Ovary (tissue), 10 donors: ENCODE measurements at places on chromosomes 7 and 10.

DNA sequence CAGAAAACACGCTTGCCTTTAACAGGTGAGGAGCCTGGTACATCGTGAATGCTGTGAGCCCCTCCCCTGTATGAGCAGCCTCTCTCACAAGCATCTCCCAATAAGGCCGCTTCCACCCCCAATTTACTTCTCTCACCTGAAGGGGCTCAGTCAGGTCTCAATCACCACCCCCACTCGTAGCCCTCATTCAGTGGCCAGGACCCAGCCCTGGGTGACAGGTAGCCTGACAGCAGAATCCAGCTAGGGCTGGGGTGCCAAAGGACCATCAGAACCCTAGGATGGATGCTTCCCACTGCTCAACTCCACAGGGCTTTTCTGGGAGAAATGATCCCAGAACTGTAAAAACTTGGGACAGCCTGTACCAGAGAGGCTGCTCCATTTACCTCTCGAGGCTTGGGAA lies 6.4 kb upstream of the NDST2 start:
- no peak for DNase-seq

GRCh38 chr10:15084502-15084922 lies 4.1 kb downstream of the ACBD7 start:
- peak; percentile 48 for DNase-seq

DNA sequence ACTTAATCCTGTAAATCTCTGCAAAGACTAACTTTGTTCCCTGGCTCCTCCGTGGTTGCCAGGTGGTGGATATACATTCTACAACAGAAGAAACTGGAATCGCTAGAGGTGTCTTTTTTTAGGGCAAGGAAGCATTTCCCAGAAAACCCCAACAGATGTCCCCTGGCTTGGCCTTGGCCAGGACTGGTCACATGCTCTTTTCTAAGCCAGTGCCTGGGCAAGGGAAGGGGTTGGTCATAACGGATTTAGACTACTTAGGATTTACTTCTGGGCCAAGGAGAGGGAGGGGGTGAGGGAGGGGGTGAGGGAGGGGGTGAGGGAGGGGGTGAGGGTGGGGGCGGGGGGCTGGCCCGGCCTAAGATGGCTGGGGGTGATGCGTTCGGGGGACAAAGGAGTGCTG lies 105.7 kb downstream of the SNX10 start:
- no peak for DNase-seq

- DNase-seq = no peak
Observed at GRCh38 chr10:91319336-91319735, 90.8 kb upstream of the HECTD2 start.

GRCh38 chr7:66344166-66344565 lies 139.0 kb downstream of the TPST1 start:
- DNase-seq = no peak

DNA sequence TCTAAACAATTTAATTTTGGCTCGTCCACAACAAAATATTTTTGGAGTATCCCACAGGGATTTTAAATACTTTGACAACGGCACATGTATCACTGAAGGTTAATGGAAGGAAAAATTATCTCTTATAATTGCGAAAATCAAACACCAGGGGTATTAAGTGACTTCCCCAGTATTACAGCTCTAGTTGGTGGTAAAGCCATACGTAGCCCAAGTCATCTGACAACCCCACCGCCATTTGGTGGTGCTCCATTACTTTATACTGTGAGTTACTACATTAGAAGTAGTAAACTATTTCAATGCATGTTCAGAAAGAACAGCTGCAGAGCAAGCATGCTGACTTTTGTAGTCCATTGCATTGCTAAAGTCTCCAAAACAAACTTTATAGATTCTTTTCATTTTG lies 179.7 kb downstream of the HGF start:
- no peak for DNase-seq

GRCh38 chr10:71339796-71340589 lies 20.9 kb downstream of the SLC29A3 start:
- no peak for DNase-seq

- DNase-seq = no peak
Observed at GRCh38 chr7:85749696-85750453, 563.0 kb upstream of the SEMA3D start.

DNA sequence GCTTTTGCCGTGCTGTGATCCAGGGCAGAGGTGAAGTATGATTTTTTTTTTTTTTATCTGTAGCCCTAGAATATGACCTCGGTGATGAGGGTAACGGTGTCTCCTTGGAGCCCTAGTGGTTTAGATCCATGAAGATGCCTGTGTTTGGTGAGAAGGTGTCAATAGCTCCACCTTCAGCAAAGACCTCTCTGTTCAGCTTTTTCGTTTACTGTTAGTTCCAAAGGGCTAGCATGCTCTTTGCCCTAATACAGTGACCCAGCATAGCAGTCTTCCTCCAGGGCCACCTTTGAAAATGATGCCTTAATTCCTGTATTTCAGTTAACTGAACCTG lies 746 bp upstream of the MRPS16 start:
- no peak for DNase-seq

GRCh38 chr10:99605351-99605750 lies 14.9 kb downstream of the SLC25A28 start:
- DNase-seq = no peak

DNA sequence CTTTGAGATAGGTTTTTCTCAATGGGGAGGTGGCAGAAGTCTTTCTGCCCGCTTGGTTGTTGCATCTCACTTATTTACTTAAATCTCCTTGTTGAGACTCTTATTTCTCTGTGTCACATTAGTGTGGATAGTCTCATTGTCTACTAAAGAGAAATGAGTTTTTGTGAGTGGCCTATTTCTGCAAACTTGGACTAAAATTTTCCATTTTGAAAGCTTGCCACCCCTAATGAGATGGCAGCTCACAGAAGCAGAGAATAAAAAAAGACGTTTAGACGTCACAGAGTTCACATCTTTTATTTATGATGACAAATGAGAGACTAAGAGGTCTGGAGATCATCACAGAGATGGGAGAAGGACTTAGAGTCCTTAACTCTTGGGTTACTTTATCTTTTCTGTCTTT lies 262.7 kb upstream of the PHYHIPL start:
- DNase-seq = no peak

DNA sequence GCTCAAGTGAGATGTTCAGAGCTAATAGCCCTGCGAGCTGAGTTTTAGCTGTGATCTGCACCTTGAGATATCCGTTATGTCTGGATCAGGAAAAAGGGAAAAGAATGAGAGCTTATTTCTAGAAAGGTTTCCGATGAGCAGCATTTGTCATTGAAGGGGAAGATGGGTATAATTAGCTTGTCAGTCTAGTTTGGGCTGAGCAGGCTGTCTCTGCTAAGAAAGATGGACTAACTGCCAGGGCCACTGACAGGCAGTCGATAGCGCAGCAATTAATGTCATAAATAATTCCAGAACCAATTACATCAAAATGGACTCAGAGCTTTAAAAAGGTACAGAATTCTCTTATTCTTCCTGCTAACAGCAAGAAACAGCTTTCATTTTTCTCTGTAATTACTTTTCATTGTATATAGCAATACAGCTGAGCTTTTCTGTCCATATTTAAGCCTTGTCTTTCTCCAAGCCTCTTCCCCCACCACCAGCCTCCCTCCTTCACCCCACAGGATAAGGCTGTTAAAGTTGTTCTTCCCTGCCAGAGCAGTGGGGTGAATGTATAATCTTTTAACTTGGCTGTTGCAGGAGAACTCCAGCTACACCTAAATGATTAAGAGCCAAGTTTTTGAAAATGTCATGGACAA lies 1006.5 kb downstream of the KCNMA1 start:
- DNase-seq = no peak

- DNase-seq = no peak
Observed at GRCh38 chr7:113812591-113813255, 106.1 kb downstream of the PPP1R3A start.

DNA sequence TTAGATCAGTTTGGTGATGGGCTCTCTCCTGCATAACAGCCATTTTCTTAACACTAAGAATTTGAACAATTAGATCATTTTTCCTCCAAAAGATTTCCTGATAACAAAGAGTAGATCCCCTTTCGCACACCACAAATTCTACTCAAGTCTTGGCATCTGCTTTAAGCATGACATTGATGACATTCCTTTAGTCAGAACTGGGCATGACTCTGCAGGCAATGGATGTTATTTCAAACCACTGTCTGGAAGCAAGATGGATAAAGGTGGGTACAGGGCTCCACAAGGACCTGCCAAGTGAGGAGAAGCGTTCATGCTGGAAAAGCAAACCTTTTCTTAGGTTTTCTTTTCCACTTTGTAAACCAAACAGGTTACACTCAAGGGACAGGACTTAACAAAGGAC lies 123.5 kb downstream of the GLCCI1 start:
- DNase-seq = no peak

- no peak for DNase-seq
Observed at GRCh38 chr7:37945336-37945735, 24.9 kb downstream of the EPDR1 start.

GRCh38 chr10:112966194-112966855 lies 16.3 kb downstream of the TCF7L2 start:
- DNase-seq = no peak

DNA sequence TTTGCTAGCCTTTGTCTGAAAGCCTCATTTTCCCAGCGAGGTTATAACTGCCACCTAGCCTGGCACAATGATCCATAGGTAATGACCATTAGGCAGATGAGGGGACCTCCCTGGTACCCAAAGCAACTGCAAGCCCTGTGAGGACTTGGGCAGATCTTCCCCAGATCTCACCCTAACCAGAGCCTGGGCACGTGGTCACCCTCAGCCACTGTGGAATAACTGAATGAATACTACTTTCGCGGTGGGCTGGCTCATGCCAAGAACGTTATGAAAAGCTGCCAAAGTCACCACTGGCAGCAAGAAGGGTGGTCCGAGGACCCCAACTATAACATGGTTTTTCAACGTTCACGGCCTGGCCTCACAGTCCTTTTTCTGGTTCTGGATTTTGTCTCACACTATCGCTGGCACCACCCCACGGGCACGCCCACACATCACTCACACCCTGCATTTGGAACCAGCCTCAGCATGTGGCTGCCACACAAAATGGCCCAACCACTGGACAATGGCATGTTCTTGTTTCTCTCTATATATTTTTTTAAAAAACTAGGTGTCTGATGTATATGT lies 3.4 kb downstream of the PRKAG2 start:
- DNase-seq = peak; percentile 56

GRCh38 chr7:119967221-119967620 lies 305.8 kb upstream of the KCND2 start:
- no peak for DNase-seq

DNA sequence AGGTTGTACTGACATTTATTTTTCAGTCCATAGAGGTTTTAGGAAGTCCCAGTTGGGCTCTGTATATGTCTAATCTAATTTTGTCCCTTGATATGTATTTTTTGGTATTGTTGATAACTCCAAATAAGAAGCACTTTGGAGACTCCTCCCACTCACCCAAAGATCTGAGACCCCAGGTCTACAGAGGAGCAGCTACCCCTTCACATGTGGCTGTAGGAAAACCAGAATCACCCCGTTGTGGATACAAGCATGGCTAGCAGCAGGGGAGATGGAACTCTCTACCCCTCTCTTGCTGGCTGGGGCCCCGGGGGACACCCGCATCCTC lies 9.4 kb downstream of the HHEX start:
- DNase-seq = no peak

DNA sequence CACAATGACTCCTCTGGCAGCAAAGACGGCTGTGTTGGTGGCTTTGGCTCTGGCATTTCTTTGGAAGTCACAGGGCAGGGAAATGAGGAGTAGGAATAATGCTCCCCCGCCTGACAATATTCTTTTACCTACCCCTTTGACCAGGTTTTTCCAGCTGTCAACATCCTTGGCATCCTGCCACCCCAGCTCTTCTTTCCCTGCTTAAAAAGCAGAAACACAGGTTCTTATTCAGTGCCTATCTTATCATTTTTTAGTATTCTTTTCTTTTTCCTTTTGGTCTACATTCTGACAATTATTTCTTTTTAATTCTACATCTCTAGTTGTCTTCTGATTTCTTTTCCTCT lies 97.7 kb downstream of the CREB5 start:
- DNase-seq = no peak

- DNase-seq = peak; percentile 30
Observed at GRCh38 chr10:27701938-27702537, 43.6 kb downstream of the MKX start.

DNA sequence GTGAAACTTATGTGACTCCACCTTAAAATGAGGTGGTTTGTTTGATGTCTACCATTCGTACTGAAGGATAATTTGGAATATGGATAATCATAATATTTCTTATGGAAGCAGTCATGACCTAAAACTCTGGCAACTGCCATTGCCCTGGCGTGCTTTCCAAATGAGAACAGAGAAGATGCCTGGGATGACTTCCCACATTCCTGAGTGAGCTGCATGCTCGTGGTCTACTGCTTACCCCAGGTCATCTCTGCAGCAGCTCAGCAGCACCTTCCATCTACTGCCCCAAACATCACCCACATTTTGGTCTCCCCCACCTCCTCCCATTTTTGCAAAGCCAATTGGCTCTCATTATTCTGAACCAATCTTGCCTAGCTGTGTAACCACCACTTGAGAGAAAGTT lies 40.1 kb downstream of the LYZL1 start:
- DNase-seq = no peak

DNA sequence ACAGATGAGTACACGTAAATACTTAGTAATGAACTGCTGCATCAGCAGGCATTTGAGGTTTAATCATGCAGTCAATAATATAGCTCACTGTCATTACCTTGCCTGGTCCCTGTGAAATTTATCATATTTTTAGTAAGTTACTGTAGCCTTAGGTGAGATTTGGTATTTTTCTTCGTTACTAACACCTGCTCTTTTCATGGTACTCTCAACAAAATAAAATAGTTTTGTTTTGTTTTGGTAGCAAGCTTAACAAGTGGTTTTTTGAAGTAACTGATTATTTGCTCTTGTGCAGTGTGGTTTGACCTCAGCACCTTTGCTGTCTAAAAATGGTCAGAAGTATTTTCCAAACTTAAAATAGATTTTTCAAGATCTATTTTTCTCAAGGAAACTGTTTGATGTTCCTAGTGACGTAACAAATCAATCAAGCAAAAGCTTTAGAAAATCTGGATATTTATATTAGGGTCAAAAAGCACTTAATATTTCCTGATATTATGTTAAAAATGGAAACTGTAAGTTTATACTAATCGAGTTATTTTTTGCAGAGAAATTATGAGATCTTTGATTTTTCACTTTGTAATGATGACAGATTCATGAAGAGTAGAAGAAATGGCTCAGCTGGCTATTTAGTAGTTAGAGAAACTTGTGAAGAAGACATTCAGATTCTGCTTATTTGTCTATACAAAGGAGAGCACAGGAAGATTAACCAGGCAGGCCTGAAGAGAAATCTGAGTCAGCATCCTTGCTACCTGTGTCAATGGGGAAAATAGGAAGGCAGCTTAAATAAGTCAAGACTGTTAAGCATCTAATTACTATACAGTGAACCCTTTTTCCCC lies 21.0 kb upstream of the RPA3 start:
- no peak for DNase-seq

DNA sequence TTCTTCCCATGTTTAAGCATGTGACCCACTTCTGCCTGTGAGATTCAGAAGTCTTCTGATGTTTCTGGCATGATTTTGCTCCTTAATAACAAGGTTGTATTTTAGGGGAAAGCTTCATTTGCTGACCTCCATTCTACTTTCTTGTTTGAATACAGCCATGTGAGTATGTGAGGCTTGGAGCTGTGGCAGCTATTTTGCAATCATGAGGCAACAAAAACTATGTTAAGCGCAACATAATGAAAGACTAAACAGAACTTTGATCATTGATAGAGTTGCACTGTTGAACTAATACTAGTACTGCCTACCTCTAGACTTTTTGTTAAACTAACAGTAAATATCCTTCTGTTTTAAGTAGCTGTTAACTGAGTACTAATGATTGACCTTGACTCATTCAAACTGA lies 203.8 kb upstream of the FAM3C start:
- DNase-seq = no peak
